ENCODE measurements at places on chromosomes 12 and 14.

DNA sequence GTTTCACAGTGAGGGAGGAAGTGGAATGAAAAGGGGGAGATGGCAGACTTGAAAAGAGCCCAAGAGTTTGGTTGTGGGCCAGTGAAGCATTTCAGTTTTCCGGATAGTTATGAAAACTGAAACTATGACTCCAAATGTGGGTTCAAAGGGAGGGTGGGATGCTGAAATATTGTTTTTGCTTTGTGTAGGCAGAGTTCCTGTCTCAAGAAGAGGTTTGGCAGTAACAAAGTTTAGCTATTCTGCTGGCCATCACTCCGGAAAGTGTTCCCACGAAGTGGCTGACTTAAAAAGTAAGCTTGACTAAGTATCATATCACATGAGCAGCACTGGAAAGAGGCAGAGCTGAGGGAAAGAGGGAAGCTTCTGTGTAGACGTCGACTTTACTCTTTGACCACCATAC lies 85.2 kb downstream of the CAND1 start:
- DNase-seq, result no peak

DNA sequence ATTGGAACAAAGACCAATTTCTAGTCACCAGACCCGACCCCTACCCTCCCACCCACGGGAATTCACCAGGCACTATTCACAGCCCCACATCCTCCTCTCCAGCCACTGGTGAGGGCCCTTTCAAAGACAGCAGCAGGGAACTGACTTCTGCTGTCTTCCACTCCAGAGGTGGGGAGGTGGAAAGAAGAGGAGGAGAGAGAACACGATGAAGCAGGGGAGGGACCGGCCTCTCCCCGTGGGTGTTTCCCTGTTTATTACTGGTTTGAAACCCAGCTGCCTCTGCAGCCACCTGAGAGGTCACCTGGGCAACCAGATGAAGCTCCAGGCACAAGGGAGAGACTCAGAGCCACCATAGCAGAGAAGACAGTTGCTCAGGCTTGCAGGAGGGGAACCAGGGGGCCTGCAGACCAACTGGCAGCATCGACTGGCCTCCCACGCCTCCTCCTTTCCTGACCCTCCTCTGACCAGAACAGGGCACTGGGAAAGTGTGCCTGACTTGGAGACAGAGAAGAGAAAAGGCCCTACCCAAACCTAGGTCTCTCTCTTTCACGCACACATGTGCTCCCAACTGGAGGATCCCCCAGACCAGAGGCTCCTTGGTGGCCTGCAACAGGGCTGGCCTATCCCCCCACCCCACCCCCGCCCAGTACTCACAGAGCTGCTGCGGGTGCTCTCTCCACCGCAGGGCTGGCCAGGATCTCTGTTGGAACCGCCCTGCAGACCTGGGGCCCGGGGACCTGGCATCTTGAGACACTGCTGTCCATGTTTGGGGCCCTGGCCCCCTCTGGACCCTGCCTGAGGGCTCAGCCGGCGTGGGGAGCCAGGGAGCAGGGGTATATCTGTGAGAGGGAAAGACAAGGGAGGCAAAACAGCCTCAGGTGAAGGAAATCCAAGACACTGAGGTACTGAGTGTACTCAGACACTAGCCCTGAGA lies 22.8 kb downstream of the ANO2 start:
- DNase-seq, result no peak

- DNase-seq, result no peak
These were observed 54.5 kb upstream of the MAX start for GRCh38 chr14:65156568-65157366.

- DNase-seq, result no peak
These were observed 18.7 kb downstream of the RFX4 start for GRCh38 chr12:106601496-106601895.

DNA sequence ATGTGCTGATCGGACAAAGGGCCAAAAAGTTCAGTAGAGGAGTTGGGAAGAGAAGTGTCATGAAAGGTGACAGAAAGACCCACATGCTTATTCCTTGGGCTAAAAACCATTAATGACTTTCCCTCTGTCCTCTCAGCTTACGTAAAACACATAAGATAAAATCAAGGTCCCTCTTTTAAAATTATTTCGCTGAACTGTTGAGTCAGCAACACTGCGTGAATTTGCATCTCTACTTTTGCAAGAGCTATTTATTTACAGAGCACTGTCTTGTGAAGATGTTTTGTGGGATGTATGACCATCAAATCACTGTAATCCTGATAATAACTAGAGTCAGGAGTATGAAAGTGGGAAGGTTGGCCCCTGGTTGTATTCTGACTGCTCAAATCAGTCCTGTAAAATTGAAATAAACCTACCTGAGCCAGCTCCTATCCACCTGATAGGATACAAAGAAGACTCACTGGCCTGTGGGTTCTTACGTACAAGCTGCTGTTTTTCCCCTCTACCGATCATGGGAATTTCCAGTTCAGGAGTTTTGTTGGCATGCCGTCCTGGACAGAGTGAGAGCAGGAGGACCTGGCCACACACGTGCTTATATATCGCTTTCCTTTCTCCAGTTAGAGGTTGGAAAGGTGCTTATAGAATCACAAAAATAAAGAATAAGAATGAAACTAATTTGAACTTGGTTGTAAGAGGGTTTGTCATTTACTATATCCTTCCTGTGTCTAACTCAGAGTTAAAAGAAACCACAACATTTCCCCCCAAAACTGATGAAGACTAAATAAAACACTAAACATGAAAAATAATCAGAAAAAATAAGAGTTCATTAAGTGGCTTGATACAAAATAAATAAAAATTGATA lies 42.9 kb downstream of the IFNG-AS1 start:
- DNase-seq, result no peak

DNA sequence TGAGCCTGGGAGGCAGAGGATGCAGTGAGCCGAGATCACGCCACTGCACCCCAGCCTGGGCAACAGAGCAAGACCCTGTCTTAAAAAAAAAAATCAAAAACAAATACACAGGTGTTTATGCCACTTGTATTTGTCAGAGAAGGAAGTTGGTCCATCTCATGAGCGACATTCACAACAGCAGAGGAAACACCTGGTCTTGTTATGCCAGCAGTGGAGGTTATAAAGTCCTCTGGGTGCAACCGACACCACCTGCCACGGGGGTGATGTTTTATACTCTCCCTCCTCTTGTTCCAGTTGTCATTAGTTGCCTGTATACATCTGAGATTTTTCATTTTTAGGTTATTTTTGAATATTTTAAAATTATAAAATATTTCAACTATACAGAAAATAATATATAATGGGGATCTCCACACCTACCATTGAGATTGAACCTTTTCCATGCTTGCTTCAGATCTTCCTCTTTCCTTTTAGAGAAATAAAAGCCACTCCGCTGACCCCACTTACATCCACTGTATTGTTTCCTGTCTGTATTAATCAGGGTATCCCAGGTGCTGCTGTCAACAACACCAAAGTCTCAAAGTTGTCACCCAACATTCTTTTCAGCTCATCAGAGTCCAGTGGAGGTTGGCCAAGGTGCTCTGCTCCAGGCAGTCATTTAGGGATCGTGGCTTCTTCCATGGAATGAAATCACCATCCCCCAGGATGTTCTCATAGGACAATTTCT lies 65.1 kb downstream of the RNFT2 start:
- DNase-seq, result no peak

Measured in CD4-positive, alpha-beta T cell treated with Interleukin-15 for 4 hours (primary cell).